ENCODE measurements at places on chromosomes 1 and 21.

GRCh38 chr1:27487966-27488884, 1.7 kb downstream of the WASF2 start:
- DNase-seq = no peak

DNA sequence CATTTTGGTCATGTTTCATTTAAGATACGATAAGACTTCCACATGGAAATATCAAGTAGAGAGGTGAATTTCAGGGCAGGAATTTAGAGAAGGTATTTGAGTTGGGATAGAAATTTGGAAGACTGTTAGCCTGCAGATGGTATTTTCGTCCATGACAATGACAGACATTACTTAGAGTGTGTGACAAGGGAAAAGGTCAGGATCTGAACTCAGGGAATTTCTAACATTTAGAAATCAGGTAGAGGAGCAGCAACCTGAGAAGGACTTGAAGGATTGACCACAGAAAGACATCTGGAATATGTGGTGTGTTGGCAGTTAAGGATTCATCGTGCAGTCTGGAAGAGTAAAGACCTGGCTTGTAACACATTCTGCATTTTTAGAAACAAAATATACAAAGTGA, 57.9 kb downstream of the RABGAP1L start:
- DNase-seq = no peak

- no peak for DNase-seq
These were observed 20.1 kb downstream of the TFAP2E start for GRCh38 chr1:35592991-35593769.

GRCh38 chr1:154353460-154353904, 28.2 kb downstream of the ATP8B2 start:
- DNase-seq = no peak

- no peak for DNase-seq
These were observed 66.2 kb downstream of the HSF2BP start for GRCh38 chr21:43593078-43593477.

GRCh38 chr1:172108161-172108893, 267.0 kb downstream of the DNM3 start:
- no peak for DNase-seq

- no peak for DNase-seq
These were observed 195.1 kb upstream of the FMN2 start for GRCh38 chr1:239896569-239896968.

- DNase-seq = no peak
These were observed 245.9 kb downstream of the PLPP3 start for GRCh38 chr1:56333461-56333860.

GRCh38 chr1:15008783-15009729, 144.5 kb upstream of the TMEM51 start:
- no peak for DNase-seq

GRCh38 chr1:168386949-168387586, 106.4 kb downstream of the TBX19 start:
- peak; percentile 65 for DNase-seq

Measured in stimulated activated CD8-positive, alpha-beta memory T cell treated with anti-CD3 and anti-CD28 coated beads, Interleukin-2, amount 100 ng/mL, for 1 hour (primary cell).